ENCODE measurements at places on chromosomes 3 and 15.

DNA sequence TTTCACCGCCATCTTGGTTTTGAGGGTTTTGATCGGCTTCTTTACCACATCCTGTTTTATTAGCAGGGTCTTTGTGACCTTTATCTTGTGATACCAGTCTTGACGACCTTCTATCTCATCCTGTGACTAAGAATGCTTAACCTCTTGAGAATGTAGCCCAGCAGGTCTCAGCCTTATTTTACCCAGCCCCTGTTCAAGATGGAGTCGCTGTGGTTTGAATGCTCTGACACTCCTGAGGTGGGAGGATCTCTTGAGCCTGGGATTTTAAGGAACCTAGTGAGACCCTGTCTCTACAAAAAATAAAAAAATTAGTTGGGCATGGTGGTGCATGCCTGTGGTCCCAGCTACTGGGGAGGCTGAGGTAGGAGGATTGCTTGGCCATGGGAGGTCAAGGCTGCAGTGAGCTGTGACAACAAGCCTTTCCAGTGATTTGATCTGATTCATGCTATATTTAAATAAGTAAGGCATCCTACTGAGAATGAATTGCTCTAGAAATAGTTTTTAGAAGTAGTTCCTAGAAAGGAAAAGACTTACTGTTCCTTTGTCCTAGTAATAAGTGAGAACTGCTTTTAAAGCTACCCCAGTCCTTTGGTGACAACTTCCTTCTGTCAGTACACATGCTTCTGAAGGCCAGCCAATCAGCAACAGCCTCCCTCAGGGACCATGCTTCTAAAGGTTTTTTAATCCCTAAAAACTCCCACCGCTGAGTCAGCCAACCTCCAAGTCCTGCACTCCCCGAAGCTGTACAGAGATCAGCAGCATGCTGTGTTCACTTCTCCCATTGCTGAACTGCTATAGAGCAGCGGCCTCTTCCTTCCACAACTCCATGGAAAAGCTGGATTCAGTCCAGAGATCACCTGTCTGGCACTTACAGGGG lies 9.1 kb upstream of the CEMIP start:
- DNase-seq: no peak

DNA sequence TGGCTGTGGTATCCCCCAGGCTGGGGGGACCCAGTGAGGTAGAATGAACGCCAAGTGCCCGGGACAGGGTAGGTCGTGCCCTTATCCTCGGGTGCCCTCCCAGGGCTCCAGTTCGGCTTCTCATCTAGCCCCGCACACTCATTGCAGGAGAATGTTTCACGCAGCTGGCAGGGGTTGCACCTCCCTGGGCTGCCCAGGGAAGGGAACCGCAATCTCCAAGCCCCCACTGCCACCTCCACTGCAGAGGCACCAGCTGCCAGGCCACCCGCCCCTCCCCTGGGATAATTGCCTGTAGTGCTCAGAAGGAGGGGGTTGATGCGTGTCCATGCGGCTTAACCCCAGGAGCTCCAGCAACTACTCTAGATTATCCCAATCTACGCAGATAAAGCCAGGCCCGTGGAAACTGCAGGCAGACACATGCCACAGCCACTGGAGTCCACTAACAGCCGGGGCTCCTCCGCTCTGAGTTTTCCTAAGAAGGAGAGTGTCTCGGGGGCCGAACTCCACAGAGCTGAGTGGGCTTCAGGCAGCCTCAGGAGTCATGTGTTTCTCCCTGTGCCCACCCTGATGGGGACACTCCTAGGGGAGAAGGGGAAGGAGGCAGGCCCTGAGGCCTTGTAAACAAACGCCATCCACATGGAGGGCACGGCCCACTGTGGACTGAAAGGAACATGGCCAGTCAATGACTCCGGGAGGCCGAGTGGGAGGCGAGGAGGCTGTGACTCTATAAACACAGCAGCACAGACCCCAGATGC lies 137.2 kb upstream of the IQSEC1 start:
- DNase-seq: no peak

GRCh38 chr3:66082679-66083078 lies 44.0 kb upstream of the MAGI1 start:
- no peak for DNase-seq

DNA sequence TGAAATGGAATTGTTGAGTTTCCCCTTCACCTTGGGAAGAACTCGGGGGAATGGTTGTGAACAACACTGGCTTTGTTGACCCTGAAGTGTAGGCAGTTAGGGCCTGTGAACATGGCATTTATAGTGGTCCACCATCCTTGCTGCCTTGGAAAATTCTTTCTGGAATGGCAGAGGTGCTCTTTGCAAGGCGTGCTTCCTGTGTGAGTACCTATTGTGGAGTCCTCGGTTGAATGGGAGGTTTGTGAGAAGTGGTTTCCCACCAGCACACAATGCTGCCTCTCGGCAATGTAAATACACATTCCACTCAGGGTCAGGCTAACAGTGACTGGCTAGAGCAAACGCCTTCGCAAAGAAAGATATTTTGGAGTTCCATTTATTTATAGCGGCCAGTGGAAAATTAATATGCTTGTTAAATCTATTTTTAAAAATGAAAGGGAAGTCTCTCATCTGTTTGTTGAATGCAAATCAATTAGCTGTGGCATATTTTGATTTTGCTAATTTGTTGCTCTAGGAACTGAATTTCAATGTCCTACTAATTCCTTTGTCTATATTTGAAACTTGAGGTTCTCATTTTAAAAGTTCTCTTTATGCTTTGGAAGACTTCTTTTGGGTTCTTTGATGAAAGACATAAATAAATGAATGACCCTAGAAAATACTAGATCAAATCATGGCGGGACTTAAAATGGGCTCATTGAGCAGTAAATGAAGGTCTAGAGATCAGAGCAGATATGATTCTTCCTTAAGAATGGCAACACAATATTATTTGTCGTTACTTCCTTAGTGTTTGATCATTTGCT lies 59.5 kb downstream of the FNDC3B start:
- no peak for DNase-seq

DNA sequence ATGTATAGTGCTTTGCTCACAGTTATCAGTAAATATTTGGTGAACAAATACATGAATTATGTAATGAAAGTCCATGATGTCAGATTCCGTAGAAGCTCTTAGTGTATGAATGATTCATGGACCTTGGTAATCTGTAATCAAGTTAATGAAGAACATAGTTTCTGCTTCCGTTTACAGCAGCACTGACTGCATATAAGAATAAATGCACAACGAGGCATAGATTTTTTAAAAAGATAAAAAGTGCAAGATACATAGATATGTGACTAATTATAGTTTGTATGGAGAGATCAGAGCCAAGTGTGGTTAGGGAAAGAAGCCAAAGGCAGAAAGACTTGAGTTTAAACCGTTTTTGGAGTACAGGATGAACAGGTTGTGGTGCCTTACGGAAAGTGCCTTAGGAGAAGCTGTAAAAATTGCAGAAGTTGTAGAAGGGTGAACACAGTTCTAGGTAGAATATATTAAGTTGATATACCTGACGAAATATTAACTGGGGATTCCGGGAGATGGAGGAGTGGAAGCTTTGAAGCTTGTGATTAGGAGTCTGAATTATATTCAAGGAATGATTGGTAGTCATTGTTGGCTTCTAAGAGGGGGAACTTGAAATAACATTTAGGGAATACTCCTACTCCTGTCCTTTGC lies 293.1 kb downstream of the NLGN1 start:
- DNase-seq: no peak

DNA sequence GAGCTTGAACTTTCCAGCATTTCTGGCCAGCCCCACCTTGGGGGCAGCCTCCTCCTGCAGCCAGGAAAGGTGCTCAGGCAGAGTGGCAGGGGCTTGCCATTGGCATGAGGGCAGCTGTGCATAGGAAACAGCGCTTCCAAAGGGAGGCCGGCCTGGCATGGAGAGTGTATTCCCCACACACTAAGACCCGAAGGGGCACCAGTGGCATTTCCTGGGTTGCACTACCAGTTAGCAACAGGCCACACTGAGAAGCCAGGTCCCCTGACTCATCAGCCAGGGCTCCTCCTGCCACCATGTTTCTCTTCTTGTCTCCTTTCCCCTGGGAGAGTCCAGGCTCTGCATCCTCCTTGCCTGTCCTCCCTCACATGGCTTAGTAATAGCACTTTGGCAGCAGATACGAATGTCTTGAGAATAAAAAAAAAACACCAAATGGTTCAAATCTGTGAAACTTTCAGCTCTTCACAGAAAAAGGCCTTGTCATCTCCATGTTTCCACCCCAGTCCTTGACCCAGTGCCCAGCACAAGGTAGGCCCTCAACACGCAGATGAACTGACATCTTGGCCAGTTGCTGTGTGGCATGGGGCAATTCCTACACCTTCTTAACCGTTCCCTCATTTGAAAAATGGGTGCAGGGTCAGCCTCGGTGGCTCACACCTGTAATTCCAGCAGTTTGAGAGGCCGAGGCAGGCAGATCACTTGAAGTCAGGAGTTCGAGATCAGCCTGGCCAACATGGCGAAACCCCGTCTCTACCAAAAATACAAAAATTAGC lies 180.4 kb downstream of the SMAD6 start:
- no peak for DNase-seq

GRCh38 chr3:62558549-62559112 lies 185.3 kb upstream of the FEZF2 start:
- no peak for DNase-seq

DNA sequence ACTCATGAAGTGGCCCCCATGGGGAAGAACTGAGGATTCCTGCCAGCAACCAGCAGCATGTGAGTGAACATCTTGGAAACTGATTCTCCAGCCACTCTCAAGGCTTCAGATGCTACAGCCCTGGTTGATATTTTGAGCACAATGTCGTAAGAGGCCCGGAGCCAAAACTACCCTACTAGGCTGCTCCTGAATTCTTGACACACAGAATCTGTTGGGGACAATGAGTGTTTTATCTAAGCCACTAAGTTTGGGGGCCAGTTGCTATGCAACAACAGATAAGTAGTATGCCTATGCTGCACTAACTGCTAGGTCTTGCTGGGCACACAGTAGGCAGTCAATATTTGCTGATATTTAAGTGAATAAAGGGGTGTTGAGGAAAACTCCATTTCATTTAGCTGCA lies 89.9 kb upstream of the CHL1 start:
- DNase-seq: no peak

GRCh38 chr15:99315636-99316035 lies 64.4 kb downstream of the LRRC28 start:
- no peak for DNase-seq

GRCh38 chr15:55266547-55266946 lies 23.1 kb downstream of the RAB27A start:
- DNase-seq: no peak

- peak; percentile 15 for DNase-seq
Observed at GRCh38 chr3:7309641-7310102, 448.8 kb downstream of the GRM7 start.

GRCh38 chr3:194148383-194148782 lies 12.4 kb downstream of the HES1 start:
- no peak for DNase-seq

DNA sequence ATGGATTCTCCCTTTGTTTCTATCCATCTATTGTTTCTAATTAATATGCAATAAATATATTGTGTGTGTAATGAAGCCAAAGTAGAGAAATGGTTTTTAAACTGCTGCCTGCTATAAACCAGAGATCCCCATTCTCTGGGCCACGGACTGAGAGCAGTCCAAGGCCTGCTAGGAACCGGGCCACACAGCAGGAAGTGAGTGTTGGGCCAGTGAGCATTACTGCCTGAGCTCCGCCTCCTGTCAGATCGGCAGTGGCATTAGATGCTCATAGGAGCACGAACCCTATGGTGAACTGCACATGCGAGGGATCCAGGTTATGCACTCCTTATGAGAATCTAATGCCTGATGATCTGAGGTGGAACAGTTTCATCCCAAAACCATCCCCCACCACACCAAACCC lies 85.2 kb upstream of the POMGNT2 start:
- DNase-seq: no peak

DNA sequence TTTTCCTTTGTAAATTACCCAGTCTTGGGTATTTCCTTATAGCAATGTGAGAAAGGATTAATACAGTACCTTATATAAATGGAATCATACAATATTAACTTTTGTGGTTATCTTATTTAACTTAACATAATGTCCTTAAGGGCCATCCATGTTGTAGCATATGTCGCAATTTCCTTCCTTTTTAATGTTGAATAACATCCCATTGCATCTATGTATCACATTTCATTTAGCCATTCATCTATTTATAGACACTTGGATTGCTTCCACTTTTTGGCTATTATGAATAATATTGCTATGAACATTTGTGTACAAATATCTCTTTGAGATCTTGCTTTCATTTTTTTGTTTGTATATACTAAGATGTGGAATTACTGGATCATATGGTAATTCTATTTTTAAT lies 342.2 kb downstream of the PDCD6IP start:
- no peak for DNase-seq

DNA sequence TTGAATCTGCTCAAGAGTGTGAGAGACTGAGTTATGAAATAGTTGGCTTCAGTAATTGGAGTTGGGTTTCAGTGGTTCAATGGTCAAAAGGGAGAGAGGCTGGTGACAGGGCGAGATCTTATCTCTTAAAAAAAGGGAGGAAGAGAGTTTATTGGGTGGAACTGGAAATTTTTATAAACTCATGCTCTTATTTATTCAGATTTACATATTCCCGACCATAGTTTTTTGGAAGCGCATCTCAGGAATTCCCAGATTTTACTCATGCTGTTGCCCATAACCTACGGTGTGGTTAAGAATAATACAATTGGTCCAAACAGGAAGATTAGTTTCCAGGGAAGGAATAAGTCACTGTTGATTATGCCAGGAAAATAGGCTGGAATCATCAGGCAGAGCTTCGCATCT lies 41.4 kb downstream of the CD200 start:
- no peak for DNase-seq

DNA sequence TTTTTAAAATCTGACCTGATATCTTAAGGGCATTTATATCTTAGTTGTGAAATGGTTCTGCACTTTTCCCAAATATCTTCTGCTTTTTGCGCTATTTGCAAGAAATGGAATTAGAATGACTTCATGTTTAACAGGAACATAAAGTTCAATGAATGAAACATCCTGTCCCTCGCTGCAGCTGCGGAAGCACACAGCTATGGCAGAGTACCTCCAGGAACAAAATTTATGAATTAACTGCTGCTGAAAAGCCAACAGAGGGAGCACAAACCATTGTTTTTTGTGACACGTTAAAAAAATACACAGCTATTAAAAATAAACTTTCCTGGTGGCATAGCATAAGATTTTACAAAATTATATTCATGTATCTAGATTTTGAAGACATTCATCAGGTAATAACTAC lies 404.4 kb upstream of the MDFIC2 start:
- no peak for DNase-seq

GRCh38 chr15:37130356-37130755 lies 30.0 kb upstream of the MEIS2 start:
- no peak for DNase-seq

GRCh38 chr15:99431661-99432091 lies 134.1 kb upstream of the MEF2A start:
- no peak for DNase-seq

GRCh38 chr3:46671541-46672348 lies 21.7 kb downstream of the ALS2CL start:
- no peak for DNase-seq

- no peak for DNase-seq
Observed at GRCh38 chr3:195451373-195452015, 8.7 kb upstream of the ACAP2 start.
